ENCODE measurements at places on chromosomes 4 and X. TPM values are rescaled to one million over a fixed set of nuclear protein-coding genes. Genes with fewer than 3 reads are reported as not detected.

DNA sequence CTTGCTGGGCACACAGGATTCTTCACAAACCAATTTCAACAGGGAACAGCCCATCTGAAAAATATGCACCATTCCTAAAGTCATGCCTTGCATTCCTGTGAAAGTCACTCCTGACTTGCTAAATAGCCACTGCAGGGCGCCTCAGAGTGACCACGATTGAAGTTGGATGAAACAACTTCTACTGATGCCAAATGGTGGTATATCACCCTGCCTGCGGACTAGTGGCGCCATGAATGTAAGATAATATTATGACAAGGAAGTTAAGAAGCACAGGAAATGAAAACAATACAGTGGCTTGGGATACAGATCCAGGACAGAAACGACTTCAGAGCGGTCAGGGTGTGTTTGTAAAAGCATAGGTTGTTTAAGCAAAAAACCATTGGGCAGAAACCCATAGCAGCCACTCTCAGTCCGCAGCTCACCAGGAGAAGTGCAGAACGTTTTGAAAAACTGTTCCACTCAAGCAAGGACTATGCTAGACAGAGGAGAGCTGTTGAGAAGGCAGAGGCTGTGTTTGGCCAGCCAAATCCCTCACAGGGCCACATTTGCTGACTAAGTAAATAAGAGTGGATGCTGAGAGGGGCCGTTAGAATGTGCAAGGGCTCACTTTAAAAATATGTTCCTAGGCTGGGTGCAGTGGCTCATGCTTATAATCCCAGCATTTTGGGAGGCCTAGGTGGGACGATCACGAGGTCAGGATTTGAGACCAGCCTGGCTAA lies 250.4 kb downstream of the PTTG2 start:
- no peaks in the 10 kb centered on the region for H3K27me3 ChIP-seq
- H3K27ac ChIP-seq, result no peak overlapping the region
- no peaks in the 10 kb centered on the region for H3K36me3 ChIP-seq
- no peaks in the 10 kb centered on the region for H3K4me1 ChIP-seq
- DNase-seq, result peak; percentile 73
- H3K4me3 ChIP-seq, result no peak overlapping the region

GRCh38 chrX:20479048-20479447 lies 212.3 kb upstream of the RPS6KA3 start:
- no peak overlapping the region for H3K27ac ChIP-seq
- DNase-seq, result no peak
- no peaks in the 10 kb centered on the region for H3K4me1 ChIP-seq
- no peaks in the 10 kb centered on the region for H3K36me3 ChIP-seq

DNA sequence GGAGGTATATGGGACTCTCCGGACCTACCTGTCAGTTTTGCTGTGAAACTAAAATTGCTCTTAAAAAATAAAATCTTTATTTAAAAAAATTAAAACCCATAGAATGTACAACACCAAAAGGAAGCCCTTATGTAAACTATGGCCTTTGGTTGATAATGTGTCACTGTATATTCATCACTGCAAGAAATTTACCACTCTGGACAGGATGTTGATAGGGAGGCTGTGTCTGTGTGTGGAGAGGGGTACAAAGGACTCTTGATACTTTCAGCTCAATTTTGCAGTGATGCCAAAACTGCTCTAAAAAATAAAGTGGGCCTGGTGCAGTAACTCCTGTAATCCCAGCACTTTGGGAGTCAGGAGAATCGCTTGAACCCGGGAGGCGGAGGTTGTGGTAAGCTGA lies 2.9 kb upstream of the ZMYM3 start:
- no peak overlapping the region for H3K27ac ChIP-seq
- no peaks in the 10 kb centered on the region for H3K27me3 ChIP-seq
- no peaks in the 10 kb centered on the region for H3K4me1 ChIP-seq
- no peak for DNase-seq

DNA sequence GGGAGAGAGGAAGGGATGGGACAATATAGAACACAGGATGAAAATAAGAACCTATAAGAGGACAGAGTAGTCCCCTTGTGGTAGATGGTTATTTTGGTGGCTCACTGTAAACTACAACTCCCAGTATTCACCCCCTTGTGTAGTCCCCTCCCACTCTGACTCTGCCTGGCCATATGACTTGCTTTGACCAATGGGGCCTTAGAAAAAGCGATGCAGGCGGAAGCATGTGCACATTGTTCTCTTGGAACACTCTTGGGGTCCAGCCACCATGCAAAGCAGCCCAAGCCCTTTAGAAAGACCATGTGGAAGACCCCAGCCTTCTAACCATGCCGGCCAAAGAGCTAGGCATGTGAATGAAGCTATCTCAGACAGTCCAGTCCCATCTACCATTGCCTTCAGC lies 415.0 kb downstream of the BCOR start:
- no peaks in the 10 kb centered on the region for H3K36me3 ChIP-seq
- no peaks in the 10 kb centered on the region for H3K27me3 ChIP-seq
- H3K4me1 ChIP-seq, result peaks cover 3% of the 10 kb centered on the region
- no peak overlapping the region for H3K4me3 ChIP-seq

DNA sequence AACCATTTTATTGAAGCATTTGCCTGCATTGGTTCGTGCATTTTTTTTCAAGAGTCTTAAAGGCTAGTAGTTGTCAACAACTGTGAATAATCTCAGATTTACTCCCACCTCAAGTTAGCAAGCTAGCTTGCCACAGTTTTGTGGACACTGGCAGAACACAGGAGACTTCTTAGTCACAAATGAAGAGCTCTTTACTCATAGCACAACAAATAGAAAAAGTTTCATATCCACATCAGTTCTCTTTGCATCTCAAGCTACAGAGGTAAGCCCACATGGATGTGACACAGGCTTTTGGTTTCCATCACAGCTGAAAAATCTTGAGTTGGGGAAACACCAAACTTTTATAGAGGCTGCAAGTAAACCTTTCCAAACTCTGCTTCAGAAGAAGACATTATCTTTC lies 2315.7 kb upstream of the TENM3 start:
- no peaks in the 10 kb centered on the region for H3K27me3 ChIP-seq
- DNase-seq, result no peak
- H3K27ac ChIP-seq, result no peak overlapping the region
- H3K4me1 ChIP-seq, result no peaks in the 10 kb centered on the region
- H3K4me3 ChIP-seq, result no peak overlapping the region

- no peaks in the 10 kb centered on the region for H3K36me3 ChIP-seq
- H3K4me3 ChIP-seq, result no peak overlapping the region
- no peaks in the 10 kb centered on the region for H3K4me1 ChIP-seq
- DNase-seq, result no peak
These were observed 544.6 kb downstream of the IL15 start for GRCh38 chr4:142181021-142181420.

GRCh38 chrX:111071542-111072277 lies 24.3 kb upstream of the PAK3 start:
- H3K4me3 ChIP-seq, result no peak overlapping the region
- no peak overlapping the region for H3K27ac ChIP-seq
- no peaks in the 10 kb centered on the region for H3K27me3 ChIP-seq
- no peaks in the 10 kb centered on the region for H3K4me1 ChIP-seq
- no peaks in the 10 kb centered on the region for H3K36me3 ChIP-seq

- no peaks in the 10 kb centered on the region for H3K36me3 ChIP-seq
- no peak overlapping the region for H3K27ac ChIP-seq
- H3K4me1 ChIP-seq, result no peaks in the 10 kb centered on the region
- H3K4me3 ChIP-seq, result no peak overlapping the region
These were observed 272.1 kb downstream of the RPA4 start for GRCh38 chrX:97155816-97156215.

GRCh38 chr4:174828845-174829701 lies at the start of gene GLRA3:
Gene GLRA3 (minus strand): TSS chr4:174829247. CDS start chr4:174828811, 436 bp downstream.
- H3K27me3 ChIP-seq, result no peaks in the 10 kb centered on the region
- no peaks in the 10 kb centered on the region for H3K36me3 ChIP-seq
- H3K27ac ChIP-seq, result no peak within 1 kb of the TSS

DNA sequence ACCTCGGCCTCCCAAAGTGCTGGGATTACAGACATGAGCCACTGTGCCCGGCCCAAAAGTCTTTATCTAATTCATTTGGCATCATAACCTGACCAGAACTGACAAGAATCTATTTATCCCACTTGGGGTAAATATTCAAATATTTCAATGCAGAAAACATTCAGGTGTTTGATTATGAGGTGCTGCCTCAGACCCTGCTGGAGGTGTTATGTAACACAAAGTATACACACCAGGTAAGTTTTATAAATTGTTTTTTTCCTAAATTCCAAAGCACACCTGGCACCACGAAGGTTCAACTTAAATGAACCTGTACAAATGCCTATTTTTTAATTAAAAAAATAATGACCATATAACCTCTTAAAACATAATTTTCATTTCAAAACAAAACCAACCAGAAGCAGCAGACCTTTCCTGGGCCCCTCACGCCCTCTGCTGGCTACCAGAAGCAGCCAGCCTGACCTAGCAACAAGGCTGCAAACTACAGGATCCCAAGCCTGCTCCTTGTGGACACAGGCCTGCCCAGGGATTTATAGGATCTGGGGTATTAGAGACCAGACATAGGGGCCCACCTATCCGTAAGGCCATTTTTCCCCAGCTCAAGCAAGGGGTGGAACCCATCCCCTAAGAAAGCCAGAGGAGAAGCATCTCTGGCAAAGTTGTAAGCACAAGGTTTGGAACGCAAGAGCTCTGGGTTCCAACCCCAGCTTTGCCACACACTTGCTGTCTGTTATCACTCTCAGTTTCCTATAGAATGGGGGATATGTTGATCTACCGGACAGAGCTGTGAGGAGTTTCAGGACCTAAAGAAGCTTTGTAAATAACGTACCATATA lies 11.7 kb downstream of the OTUD5 start:
- no peak overlapping the region for H3K27ac ChIP-seq
- DNase-seq, result peak; percentile 80
- H3K4me3 ChIP-seq, result no peak overlapping the region

DNA sequence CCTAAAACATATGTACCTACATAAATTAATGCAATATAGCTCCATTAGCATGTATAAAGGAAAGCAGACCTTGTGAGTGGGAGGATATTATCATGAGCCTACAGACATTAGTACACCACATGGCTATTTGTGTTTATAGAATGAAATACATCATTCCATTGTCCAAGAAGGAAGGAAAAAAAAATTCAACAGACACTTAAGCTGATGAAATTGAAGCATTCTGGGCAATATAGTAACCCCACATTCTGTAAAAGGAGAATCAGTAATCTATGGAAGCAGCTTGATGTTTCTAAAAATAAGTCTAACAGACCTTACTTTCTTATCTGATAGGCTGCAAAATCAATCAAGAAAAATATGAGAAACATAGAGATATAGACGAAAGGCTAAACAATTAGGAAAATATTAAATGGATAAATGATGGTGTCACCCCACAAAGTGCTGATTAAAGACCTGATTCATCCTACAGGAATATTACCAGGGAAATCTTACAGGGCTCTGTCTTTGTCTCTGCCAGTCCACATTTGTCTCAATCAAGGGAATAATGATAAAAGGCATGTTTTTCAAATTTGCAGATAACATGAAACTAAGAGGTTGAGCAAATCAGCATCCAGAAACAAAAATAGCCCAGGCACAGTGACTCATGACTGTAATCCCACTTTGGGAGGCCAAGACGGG lies 76.8 kb downstream of the COMMD8 start:
- no peak for DNase-seq
- H3K4me1 ChIP-seq, result no peaks in the 10 kb centered on the region
- H3K27me3 ChIP-seq, result no peaks in the 10 kb centered on the region
- no peaks in the 10 kb centered on the region for H3K36me3 ChIP-seq

GRCh38 chrX:109812236-109812635 lies 79.2 kb upstream of the ACSL4 start:
- no peaks in the 10 kb centered on the region for H3K4me1 ChIP-seq
- H3K4me3 ChIP-seq, result no peak overlapping the region
- no peak for DNase-seq
- no peak overlapping the region for H3K27ac ChIP-seq

DNA sequence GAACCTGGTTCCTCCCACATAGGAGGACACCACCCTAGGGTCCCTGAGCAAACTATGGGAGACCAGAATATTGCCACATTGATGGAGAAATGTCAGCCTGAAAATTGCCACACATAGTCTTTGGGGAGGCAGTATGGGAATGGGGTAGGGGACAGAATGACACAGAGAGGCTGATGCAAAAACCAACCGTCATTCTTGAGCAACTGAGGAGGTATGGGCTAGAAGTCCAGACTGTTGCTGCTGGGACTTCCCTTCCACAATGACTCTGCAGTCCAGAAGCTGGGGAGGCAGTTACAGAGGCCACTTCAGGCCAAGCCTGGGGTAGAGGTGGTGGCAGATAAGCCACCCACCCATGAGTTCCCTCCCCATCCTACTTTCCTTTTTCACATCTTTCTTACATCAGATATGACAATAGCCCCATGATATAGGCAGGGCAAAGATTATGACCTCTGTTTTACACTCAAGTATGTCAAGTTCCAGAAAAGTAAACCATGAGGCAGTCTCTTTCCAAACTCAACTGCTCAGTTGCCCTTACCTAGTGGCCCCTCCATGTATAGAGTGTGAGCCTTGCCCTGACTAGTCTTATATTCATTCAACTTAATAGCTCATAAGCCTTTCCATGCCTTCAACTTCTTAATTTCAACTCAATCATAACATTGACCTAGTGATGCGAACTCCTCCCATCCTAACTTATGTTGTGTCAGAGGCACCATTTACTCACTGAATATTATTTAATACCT lies 41.7 kb downstream of the VSIG4 start:
- no peaks in the 10 kb centered on the region for H3K4me1 ChIP-seq
- H3K4me3 ChIP-seq, result no peak overlapping the region
- DNase-seq, result no peak
- no peak overlapping the region for H3K27ac ChIP-seq
- no peaks in the 10 kb centered on the region for H3K27me3 ChIP-seq

The DUSP21 gene
- total RNA-seq, result not detected

The AWAT2 gene
- total RNA-seq, result not detected

The NAP1L3 gene
- 20.5 TPM for total RNA-seq

The BEX5 gene
- 8.9 TPM for total RNA-seq

The NLRP2B gene
- total RNA-seq, result not detected

All from endodermal cell (in vitro differentiated cells).